ENCODE measurements at places on chromosomes 4 and X.

DNA sequence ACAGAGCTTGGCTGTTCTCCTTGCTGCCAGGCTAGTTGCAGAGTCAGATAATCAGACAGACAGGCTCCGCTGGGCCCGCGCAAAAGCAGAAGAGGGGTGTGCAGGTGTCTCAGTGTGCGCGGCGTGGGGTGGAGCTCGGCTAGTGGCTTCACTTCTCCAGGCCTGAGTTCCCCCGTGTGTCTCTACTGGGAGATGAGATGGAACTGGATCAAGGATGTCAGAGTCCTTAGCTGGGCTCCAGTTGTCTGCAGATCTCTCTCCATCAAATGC, 21.1 kb downstream of the HTRA3 start:
- no peak for DNase-seq

DNA sequence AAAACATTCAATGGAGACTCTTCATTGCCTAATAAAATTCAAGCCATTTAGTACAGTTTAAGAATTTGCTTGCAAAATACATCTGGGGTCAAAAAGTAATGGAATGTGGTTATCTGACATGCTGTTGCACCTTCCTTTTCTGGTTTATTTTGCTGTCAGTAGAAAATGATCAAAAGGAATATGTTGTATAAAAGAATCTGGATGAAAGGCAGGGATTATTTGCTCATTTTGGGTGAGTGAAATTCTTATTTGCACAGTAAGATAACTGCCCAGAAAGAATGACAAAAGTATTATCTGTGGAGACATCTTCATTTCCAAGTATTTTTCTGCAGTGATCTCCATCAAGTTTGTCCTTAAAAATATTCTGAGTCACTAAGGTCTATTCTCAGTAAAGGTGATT, 30.4 kb downstream of the BOD1L1 start:
- no peak for DNase-seq

GRCh38 chr4:181085557-181085956, 1157.6 kb upstream of the TENM3 start:
- no peak for DNase-seq

DNA sequence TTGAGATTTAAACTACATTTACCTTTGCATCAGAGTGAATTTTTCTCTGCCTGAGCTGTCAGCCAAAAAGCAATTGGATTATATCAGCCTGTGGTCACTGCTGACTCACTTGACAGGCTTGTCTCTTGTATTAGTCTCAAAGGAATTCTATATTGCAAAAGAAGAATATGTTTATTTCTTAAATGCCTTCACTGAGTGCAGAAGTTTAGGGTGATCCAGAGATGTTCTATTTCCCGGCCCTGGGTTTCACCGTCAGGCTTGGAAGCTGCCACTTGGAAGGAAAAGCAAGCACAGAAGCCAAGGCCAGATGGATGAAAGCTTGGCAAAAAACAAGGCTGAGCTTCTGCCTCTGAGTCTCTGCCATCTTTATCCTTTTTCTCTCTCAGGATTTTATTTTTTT, 80.9 kb downstream of the FAM114A1 start:
- no peak for DNase-seq

DNA sequence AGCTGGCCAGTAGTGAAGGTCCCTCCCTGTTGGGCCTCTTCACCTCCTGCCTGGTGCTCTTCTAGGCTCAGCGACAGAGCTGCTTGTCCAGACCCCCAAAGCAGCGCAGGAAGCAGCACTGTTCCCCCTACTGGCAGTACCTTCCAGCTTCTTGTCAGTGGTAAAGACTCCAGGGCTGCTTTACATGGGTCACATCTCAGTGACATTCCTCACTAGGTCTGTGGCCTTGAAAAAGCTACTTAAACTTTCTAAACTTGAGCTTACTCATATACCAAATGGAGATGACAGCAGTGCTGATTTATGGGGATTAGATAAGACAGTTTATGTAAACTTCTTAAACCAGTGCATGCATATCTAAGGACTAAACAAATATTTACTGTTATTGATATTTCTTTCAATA, 117.3 kb downstream of the FAT4 start:
- DNase-seq = no peak

DNA sequence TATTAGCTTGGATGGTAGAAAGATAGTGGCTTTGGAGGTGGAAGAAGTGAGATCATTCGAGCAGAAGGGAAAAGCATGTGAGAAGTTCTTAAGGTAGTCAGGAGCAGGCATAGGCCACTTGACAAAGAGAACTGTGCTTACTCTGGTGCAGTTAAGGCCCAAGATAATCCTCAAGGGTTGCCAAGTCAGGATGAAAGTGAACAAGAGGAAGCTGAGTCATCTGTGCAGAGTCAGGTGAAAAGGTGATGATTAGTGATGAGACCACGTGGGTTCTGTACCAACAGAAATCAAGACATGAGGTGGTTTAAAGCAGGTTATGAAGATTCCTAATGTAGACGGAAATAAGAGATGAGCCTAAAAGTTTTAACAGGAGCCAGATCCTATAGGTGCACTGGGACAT, 369.8 kb downstream of the DTHD1 start:
- no peak for DNase-seq

- DNase-seq = no peak
Measured at GRCh38 chr4:121658125-121658524, 38.7 kb downstream of the ANXA5 start.

GRCh38 chr4:78002260-78002659, 54.9 kb upstream of the FRAS1 start:
- no peak for DNase-seq

GRCh38 chr4:66589183-66589582, 918.9 kb upstream of the EPHA5 start:
- DNase-seq = no peak

- DNase-seq = no peak
Measured at GRCh38 chr4:169988252-169988651, 37.9 kb downstream of the MFAP3L start.

DNA sequence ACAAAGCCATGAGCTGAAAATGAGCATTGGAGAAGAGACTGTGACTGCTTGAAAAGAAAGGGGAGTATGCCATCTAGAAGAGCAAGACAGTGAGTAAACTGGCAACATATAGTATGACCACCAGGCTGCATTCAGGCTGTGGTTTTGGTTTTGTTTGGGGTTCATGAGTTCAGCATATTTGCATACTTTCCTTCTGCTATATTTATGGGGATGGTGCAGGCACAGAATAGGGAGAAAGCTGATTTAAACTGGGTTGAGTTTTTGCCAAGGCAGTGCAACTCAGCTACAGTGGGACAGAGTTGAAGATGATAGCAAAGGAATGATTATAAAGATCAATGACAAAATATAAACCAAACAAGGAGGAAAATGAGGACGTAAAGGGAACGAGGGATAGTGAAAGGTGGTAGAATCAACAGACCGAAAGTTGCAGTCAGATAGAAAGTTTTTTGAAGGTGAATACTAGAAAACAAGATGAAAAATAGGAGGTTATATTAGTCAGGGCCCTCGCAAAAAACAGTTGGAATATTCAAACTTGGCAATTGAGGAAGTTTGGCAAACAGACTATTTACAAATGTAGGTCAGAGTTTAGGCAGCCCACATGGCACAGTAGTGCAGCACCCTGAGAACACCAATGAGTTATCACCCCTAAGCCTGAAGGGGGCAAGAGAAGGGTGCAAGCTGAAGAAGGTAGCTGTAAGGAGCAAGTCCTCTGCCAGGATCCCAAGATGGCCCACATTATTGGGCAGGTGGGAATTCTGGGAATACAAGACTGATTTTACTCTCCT, 114.8 kb upstream of the MAP9 start:
- DNase-seq = no peak

DNA sequence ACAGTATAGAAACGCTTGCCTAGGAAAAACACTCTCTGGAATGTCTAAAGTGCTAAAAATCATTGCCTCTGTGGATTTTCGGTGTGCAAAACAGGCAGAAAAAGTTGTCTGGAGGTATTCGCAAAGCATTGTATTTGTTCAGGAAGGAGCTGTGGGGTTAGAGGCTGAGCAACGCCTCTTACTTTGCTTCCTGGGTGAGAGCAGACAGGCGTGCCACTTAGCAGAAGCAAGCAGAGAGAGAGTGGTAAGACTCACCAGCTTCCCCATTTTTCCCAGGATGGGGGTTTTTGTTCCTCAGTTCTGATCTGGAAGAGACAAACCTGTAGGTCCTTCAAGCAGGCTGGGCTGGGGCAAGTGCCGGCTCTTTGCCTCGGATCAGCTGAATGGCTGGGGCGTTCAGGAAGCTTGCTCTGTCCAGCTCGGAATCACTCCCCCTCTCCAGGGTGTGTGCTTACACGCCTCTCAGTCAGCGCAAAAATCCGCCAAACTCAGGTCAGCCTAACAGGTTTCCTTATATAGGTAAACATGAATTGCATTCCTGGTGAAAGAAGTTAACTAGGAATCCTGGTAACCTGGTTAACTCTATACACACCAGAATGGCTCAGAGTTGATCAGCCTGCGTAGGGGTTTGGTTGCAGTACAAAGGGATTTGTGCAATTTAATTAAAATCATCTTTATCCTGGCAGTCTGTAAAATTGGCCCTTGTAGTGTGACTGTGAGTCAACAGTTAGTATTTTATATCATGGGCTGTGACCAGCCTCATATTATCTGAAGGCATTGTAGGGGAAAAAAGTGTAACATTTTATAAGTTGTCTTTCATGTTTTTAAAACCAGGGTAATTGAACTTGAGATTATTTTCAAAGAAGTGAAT, 213.1 kb upstream of the MID1 start:
- no peak for DNase-seq

DNA sequence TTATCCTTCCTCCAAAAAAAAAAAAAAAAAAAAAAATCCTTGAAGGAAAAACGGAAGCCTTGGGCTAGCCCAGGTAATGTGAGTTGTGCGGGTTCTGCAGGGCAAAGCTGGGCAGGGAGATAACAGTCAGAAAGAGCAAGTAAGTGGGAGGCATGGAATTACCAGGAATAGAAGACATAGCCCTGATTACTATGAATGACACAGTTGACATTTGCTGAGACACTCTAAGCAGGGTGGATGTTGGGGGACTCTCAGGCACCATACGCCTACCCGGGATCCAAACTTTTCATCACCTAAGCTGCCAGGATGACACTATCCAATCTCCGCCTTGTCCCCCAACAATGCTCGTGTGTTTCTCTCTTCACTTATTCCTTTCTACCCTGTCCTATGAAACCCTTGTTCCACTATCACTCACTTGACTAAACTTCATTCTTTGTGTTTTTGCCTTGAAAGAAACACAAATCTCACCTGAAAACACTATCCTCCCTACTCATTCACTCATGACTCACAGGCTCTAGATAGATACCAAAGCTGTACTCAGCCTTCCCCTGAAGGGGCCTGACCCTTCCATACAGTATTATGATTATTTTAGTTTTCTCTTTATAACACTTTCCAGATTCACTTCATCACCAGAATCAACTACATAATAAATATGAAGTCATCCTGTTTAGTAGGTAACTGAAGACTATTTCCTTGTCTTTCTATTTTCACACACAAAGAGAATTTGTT, 158.4 kb downstream of the INPP4B start:
- no peak for DNase-seq
